NCI-H1105 treated with DMSO at 0.1 percent for 48 hours (cell line): ENCODE measurements at places on chromosomes 5 and 9.

- peak; percentile 43 for DNase-seq
Measured at GRCh38 chr9:117596678-117597077, 107.5 kb upstream of the TLR4 start.

GRCh38 chr9:32501868-32502267 is 24.1 kb downstream of the RIGI start:
- DNase-seq = no peak

- no peak for DNase-seq
Measured at GRCh38 chr5:175809531-175810121, 61.8 kb upstream of the CPLX2 start.

GRCh38 chr5:112002376-112002775 is 245.4 kb upstream of the NREP start:
- no peak for DNase-seq

DNA sequence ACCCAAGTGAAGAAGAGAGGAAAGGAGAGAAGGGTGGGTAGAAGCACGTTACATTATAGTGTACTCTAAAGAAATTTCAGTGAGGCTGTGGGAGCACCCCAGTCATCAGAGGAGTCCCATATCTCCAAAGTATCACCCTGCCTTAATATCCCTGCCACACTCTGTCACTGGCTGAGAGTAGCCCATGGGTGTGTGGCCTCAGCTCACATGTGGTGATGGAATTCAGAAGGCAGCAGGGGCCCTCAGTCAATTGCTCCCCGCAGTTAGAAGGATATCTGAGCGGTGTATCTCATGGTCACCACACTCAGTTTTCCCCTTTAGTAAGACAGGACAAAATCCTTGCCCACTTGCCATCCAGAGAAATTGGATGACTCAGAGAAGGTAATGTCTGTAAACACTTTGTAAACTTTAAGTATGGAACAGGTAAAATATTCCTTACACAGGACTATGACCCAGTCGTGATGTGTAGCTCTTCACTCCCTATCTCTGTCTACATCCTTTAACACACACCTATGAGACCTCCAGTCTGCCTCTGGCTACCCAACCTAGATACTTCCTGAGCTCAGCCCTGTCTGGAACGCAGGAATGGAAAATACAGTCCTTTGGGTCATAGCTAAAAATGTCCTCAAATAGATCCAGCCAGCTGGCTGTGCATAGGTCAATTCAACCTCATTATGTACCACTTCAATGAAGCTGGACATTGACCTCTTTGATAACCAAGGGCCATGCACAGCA is 24.3 kb upstream of the PLIN2 start:
- DNase-seq = no peak

GRCh38 chr5:57581772-57582171 is 99.2 kb upstream of the ACTBL2 start:
- no peak for DNase-seq

DNA sequence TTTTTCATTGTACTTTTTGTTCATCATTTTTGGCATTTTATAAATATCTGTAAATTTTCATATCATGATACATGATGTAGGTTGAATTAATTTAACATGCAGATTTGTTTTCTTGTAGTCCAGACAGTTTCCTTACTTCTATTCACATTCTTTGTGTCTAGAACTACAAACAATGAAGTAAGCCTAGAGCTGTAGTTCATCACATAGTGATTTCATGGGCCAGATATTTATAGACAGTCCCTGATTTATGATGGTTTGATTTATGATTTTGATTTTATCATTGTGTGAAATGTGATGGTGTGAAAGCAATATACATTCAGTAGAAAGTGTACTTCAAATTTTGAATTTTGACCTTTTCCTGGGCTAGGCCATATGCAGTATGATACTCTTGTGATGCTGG is 139.0 kb downstream of the ARHGEF28 start:
- no peak for DNase-seq

DNA sequence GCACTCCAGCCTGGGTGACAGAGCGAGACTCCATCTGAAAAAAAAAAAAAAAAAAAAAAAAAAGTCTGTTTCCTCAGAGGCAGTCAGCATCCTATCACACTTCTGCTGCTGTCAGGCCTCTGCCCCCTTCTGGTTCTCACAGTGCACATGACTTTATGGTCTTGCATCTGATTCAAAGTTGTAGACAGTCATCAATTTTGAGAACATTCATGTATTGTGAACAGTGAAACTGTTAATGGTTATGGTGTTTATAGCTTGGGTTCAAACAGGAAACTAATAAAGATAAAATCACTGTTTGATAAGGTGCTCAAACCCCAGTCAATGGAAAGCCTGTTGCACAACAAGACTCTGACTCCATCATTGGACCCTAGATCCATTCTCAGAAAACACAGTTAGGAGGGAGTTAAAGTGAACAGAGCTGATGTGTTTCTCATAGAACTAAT is 61.4 kb downstream of the FOXD1 start:
- no peak for DNase-seq

DNA sequence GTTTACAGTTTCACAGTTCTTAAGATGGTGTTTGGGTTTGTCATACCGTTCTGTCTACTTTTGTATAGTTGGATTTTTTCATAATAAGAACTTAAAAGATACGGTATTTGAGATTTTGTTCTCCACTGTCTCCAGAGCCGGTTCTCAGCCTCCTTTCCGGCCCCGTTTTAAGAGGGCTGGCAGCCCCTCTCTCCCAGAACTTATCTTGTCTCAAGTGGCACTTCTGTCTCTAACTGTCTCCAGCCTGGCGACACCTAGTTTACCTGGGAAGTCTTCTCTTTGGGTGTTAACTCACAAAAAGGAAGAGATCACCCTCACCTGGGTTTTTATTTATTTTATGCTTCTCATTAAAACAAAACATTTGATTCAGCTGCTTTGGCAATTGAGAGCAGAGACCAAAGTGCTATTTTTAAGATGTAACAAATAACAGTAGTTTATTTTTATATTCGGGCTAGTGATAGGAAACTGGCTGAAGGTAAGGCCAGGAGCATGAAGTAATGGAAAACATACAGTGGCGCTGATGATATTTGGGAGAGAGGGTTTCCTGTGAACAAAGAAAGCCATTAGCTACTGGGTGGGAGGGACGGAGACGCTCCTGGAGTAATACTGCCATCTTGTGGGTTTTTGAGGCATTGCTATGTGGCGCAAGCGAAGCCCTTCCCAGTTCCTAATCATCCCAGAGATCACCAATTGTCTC is 48.3 kb downstream of the ACER2 start:
- peak; percentile 61 for DNase-seq

DNA sequence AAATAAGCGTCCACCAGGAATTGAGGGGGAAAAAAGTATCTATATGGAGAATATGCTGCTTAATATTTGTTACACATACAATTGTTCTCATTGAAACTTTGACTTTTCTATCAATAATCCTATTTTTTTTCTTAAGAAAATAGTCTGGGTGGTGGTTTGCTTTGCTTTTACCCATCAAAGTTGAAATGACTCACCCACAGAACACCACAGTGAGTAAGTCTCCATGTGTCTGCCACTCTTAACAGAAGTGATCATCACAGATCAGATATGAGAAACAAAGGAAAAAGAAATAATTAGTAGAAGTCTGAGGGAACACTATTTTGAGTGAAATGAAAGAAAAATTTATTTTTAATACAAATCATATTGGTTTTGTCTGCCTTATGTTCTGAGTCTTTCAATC is 742.8 kb downstream of the CDH9 start:
- no peak for DNase-seq

GRCh38 chr5:1527533-1528205 is 3.9 kb upstream of the LPCAT1 start:
- no peak for DNase-seq

DNA sequence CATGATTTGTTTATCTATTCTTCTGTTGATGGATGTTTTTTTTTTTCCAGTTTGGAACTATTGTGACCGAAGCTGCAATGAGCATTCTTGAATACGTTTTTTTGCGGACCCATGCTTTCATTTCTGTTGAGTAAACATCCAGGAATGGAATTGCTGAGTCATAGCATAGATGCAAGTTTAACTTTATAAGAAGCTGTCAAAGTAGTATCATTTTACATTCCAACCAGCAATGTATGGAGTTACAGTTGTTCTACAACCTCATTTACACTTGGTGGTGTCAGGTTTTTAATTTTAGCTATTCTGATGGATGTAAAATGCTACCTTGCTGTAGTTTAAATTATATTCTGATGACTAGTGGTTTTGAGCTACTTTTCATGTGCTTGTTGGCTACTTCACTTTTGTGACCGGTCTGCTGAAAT is 49.0 kb downstream of the NPR3 start:
- DNase-seq = no peak

DNA sequence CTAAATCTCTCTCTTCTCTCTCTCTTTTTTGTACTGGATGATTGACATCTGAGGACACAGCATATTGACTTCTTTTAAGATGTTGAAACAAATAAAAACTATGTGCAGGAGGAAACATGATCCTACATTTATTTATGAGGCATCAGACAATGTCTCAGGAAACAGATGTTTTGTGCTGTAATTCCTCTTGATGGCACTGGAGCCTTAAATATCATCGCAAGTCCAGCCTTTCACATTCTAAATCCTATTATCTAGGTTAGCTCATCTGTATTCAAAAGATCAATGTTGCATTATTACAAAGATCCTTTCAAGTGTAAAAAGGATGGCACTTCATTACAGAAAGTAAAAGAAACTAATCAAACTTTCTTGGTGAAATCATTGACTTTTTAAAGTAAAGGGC is 63.9 kb downstream of the MAT2B start:
- no peak for DNase-seq

GRCh38 chr5:91207248-91207647 is 175.9 kb downstream of the ARRDC3 start:
- DNase-seq = no peak

GRCh38 chr5:179118338-179118737 is 58.2 kb downstream of the ZNF354C start:
- no peak for DNase-seq

DNA sequence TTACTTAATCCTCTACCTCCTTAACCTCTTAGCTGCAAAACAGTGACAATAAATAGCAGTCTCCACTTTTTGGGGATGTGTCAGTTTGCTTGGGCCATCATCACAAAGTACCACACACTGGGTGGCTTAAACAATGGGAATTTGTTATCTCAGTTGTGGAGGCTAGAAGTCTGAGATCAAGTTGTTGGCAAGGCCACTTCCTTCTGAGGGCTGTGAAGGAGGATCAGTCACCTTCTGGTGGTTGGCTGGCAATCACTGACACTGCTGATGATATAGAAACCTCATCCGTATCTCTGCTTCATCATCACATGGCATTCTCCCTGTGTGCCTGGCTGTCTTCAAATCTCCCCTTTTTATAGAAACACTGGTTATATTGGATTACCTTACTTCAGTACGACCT is 187.1 kb upstream of the TBC1D2 start:
- DNase-seq = no peak

DNA sequence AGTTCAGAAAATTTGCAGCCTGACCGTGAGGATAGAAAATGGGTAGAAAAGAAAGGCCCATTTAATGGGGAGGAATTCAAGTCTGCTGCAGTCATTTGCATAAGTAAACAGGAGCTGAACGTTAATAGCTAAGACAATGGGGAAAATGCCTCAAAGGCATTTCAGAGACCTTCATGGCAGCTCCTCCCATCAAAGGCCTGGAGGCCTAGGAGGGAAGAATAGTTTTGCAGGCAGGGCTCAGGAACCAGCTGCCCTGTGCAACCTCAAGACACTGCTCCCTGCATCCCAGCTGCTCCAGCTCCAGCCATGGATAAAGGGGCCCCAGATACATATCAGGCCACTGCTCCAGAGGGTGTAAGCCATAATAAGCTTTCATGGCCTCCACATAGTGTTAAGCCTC is 32.2 kb upstream of the CDH18 start:
- DNase-seq = no peak

DNA sequence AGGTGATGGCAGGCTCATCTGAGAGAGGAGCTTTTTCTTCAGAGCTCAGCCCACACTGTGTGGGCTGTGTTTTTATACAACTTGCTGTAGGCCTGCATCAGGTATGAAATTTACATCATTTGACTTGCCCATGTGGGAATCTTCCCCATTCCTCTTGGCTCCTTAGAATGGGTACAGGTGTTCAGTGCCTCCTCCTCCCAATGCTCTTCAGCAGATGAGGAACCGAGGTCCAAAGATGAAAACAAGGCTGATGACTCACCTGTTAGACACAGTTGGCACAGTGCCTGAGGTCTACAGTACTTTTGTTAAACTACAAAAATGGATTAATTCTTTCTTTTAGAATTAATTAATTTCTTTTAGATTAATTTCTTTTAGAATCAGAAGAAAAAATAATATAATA is 20.8 kb downstream of the PAPPA start:
- no peak for DNase-seq

- DNase-seq = no peak
Measured at GRCh38 chr5:113804264-113804663, 290.8 kb downstream of the YTHDC2 start.

DNA sequence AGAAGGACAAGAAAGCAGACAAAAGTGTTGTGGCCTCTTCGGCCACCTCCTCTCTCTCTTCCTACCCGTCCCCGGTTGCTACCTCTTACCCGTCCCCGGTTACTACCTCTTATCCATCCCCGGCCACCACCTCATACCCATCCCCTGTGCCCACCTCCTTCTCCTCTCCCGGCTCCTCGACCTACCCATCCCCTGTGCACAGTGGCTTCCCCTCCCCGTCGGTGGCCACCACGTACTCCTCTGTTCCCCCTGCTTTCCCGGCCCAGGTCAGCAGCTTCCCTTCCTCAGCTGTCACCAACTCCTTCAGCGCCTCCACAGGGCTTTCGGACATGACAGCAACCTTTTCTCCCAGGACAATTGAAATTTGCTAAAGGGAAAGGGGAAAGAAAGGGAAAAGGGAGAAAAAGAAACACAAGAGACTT is 2.4 kb downstream of the EGR1 start:
- no peak for DNase-seq
